ENCODE measurements at places on chromosomes 13 and 19. TPM values are rescaled to one million over a fixed set of nuclear protein-coding genes. Genes with fewer than 3 reads are reported as not detected.

GRCh38 chr13:93700115-93700514 is 473.5 kb downstream of the GPC6 start:
- no peak for DNase-seq

- DNase-seq, result no peak
Observed at GRCh38 chr13:39457274-39457673, 145.7 kb downstream of the LHFPL6 start.

- DNase-seq, result no peak
Observed at GRCh38 chr13:78033509-78033908, 114.9 kb upstream of the EDNRB start.

- DNase-seq, result no peak
Observed at GRCh38 chr13:52850072-52850395, 1.6 kb upstream of the PCDH8 start.

C19orf18 gene
- total RNA-seq, result not detected

SLC7A10 gene
- total RNA-seq, result not detected

INAFM1 gene
- total RNA-seq, result 12.4 TPM

- DNase-seq, result peak; percentile 18
Observed at GRCh38 chr13:109145631-109146030, 516.2 kb downstream of the MYO16 start.

RDH8 gene
- not detected for total RNA-seq

GRCh38 chr13:110319774-110320509 is 12.9 kb downstream of the COL4A2 start:
- DNase-seq, result peak; percentile 62

- DNase-seq, result no peak
Observed at GRCh38 chr13:72677431-72677830, 50.0 kb downstream of the MZT1 start.

DNA sequence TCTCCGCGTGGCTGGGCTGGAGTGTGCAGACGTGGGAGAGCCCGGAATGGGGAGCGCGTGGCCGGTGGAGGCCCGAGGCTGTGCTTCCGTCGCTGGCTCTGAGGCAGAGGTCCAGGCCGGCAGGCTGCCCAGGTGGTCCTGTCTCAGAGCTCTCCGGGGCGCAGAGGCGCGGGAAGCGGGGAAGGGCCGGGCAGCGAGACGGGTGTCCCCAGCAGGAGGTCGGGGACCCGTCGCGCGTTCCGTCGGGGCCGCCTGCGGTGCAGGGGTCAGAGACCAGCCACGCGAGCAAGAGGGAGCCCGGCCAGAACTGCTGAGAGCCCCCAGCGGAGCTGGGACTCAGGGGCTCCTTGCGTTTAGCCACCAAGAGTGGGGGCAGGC is 1.3 kb upstream of the C1QTNF9 start:
- no peak for DNase-seq

DNA sequence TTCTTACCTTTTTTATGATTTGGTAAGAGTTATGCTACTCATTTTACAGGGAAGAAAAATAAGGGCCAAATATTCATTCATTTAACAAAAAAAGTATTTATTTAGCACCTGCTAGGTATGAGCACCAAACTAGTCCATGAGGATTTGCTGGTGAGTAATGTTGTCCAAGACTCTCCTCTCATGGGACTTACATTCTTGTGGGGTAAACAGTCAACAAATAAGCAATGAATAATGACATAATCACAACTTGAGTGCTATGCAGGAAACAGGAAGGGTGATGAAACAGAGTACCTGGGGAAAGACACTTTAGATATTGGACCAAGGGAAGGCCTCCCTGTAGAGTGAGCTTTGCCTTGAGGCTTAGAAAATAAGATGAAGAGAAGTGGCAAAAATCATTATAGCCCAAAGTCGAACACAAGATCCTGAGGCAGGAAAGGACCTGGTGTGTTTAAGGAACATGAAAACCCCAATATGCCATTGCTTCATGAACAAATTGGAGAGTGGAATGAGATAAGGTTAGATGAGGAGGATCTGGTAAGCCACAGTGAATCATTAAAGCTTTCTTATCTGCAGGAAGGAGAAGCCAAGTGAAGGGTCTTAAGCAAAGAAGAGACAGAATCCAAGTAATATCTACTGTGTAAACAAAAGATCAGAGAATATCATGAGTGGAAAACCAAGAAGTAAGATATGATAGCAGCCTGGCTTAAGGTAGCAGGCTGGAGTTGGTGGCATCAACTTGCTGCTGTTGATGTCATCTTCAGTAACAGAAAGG is 294.5 kb upstream of the NBEA start:
- no peak for DNase-seq

DNA sequence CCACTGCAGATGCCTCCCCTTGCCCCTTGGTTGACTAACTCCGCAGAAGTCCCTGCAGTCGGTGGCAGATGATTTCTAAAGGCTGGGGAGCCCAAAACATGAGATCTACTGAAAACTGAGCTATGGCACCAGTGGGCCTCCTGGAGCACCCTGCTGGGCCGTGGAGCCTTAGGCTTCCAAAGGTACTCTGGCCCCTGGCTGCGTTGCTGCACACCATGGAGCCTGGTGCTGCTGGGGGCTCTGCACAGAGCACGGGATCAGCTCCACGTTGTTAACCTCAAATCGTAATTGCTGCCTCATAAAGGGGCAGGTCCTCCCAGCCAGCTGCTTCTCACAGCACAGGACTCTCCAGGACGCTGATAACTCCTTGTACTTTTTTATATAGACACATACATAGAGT is 357.5 kb downstream of the NALCN start:
- DNase-seq, result no peak

KCNC3 gene
- 6.2 TPM for total RNA-seq

DNA sequence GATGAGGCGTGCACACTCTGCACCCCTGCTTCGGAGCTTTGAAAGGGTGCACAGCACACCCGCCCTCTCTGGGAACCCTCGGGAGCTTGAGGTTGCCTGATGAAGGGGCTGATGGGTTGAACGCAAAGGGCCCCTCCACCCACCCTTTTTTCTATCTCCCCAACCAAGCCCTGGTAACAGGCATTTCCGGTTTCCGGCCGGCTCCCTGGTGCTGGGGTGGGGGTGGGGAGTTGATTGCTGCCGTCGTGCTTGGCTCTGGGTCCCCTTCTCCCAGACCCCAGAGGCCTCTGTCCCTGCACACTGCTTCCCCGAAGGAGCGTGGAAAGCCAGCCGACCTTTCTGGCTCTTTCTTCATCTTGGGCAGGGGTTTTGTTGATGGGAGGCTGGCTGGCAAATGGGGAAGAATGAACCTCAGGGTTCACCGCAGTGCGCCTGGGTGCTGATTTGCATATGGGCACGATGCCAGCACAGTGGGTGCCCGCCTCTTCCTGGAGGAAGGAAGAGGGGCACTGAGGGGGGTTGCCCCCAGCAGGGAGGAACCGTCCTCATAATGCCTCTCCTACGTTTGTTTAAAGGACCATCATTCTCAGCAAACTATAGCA is 29.1 kb downstream of the VAV1 start:
- peak; percentile 89 for DNase-seq

DNA sequence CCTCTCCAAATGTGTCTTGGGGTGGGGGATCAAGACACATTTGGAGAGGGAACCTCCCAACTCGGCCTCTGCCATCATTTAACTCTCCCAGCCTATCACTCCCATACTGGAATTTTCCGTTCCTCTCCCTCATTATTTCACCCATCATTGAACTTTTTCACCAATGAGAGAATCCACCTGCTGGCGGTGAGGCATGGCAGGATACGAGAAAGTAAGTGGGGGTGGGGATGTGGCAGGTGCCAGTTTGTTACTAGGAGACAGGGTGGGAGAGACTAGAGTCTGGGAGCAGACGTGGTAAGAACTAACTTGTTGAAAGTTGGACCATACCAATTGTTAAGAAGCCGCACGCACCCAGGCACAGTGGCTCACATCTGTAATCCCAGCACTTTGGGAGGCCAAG is 6.9 kb downstream of the GIPR start:
- DNase-seq, result no peak

All from activated CD4-positive, alpha-beta memory T cell treated with anti-CD3 and anti-CD28 coated beads for 36 hours (primary cell).